ENCODE measurements at places on chromosomes 2 and 18. TPM values are rescaled to one million over a fixed set of nuclear protein-coding genes. Genes with fewer than 3 reads are reported as not detected.

AQP12A gene
- not detected for total RNA-seq

DNA sequence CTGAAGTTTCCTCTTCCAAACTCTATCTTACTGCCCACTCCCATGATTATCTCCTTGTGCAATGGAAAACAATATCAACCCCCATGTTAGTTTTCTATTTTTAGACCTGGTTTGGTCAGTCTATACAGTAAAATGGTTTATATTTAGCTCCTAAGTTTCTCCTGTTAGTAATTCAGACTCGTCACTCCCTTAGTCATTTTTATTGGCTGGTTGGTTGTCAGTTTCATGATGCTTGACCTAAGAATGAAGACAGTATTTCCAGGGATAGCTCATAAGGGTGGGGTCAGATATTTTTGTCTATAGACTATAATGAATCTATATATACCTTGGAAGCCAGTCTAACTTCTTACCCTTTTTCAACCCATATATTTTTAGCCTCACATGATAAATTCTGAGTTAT lies 61.4 kb upstream of the NEUROD1 start:
- H3K27ac ChIP-seq, result no peak overlapping the region
- H3K4me3 ChIP-seq, result no peak overlapping the region
- H3K4me1 ChIP-seq, result no peaks in the 10 kb centered on the region
- no peak for DNase-seq

DLX2 gene
- total RNA-seq, result 3.6 TPM

ONECUT2 gene
- total RNA-seq, result 2.5 TPM

GPR45 gene
- not detected for total RNA-seq

IL37 gene
- total RNA-seq, result not detected

KYNU gene
- 5.4 TPM for total RNA-seq

APOB gene
- total RNA-seq, result 1.4 TPM
